ENCODE measurements at places on chromosomes 6 and 20. TPM values are rescaled to one million over a fixed set of nuclear protein-coding genes. Genes with fewer than 3 reads are reported as not detected.

GRCh38 chr20:64111841-64112641 lies 4.7 kb upstream of the NPBWR2 start:
- no peaks in the 10 kb centered on the region for H3K4me1 ChIP-seq
- H3K27ac ChIP-seq: no peak overlapping the region
- no peaks in the 10 kb centered on the region for H3K27me3 ChIP-seq

GRCh38 chr20:19026121-19026878 lies 186.1 kb upstream of the SLC24A3 start:
- H3K36me3 ChIP-seq: no peaks in the 10 kb centered on the region
- no peak overlapping the region for H3K4me3 ChIP-seq
- H3K27ac ChIP-seq: no peak overlapping the region
- no peaks in the 10 kb centered on the region for H3K4me1 ChIP-seq

GRCh38 chr20:62524505-62524911 lies 48.7 kb upstream of the GATA5 start:
- no peak overlapping the region for H3K4me3 ChIP-seq
- H3K36me3 ChIP-seq: no peaks in the 10 kb centered on the region
- no peak overlapping the region for H3K27ac ChIP-seq
- no peaks in the 10 kb centered on the region for H3K4me1 ChIP-seq
- peaks cover 22% of the 10 kb centered on the region for H3K27me3 ChIP-seq

DNA sequence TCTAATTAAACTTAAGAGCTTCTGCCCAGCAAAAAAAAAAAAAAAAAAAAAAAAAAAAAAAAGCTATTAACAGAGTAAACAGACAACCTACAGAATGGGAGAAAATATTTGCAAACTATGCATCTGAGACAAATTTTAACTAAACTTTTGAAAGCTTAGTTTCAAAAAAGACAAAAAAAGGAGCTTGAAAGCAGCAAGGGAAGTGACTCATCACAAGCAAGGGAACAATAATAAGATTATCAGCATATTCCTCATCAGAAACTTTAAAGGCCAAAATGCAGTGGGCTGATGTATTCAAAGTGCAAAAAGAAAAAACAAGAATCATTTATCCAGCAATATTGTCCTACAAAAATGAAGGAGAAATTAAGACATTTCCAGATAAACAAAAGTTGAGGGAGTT lies 158.6 kb downstream of the RNF144B start:
- no peaks in the 10 kb centered on the region for H3K36me3 ChIP-seq
- no peak overlapping the region for H3K27ac ChIP-seq
- H3K4me1 ChIP-seq: peaks cover 6% of the 10 kb centered on the region

The NOTCH4 gene
- 120 TPM for total RNA-seq

Data from endothelial cell of umbilical vein (primary cell).